ENCODE measurements at places on chromosomes 4 and X.

DNA sequence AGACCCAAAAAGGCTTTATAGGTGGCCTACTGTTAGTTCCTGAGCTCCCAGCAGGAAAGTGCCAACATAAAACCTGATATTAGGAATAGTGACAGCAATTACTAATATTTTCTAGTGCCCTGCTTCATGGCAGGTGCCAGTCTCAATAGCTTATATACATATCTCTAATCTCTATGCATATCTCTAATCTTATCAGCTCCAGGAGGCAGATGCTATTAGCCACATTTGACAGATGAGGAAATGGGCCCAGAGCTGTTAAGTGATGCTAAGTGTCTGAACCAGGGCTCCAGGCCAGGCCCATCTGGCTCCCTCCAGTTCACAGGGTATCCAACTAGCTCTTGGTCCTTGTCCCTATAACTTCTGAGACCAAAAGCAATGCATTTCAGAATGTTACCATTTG lies 142.5 kb downstream of the CHIC2 start:
- DNase-seq, result no peak

DNA sequence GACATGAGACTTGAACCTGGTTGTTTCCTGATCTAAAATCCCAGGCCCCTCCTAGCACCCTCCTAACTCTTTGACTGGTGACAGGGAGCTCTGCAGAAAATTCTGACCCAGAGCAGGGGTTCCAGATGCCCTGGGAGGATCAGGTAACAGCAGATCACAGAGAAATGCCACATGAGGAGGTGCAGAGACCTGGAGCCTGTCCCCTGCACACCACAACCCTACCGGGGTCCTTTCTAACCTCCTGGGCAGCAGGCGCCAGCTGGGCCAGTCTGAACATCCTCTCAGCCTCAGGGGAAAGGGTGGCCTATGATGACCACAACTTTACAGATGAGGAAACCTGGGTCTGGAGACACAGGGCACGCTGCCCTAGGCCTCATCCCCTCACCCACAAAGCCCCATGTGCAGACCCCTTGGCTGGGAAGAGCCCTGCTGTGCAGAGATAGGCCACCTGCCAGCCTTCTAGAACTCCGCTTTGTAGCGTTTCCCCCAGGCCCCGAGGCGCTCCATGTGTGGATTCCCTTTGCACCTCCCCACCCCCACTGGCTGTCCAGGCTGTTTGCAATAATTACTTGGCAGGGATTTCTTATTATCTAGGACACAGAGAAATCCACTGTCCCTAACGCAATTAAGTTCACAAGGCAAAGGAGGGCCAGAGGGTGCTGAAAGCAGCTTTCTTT lies 36.5 kb downstream of the WDR1 start:
- no peak for DNase-seq

- no peak for DNase-seq
These were observed 791 bp downstream of the GUCY1B1 start for GRCh38 chr4:155759372-155760252.

DNA sequence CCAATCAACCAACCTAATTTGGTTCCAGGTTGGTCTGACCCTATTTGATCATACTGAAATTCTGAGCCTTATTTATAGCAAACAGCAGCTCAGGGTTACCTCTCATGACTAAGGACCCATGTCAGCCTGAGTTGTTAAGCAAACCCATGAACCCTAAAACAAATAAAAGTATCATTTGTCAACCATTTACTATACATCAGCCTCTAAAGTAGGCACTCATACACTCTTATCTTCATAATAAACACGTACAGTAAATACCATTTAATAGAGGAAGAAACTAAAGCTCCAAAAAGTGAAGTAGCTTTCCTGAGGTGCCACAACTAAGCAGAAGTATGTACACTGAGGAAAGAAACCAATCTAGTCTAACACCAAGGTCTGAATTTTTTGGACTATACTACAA lies 25.2 kb downstream of the MANBA start:
- DNase-seq, result no peak

DNA sequence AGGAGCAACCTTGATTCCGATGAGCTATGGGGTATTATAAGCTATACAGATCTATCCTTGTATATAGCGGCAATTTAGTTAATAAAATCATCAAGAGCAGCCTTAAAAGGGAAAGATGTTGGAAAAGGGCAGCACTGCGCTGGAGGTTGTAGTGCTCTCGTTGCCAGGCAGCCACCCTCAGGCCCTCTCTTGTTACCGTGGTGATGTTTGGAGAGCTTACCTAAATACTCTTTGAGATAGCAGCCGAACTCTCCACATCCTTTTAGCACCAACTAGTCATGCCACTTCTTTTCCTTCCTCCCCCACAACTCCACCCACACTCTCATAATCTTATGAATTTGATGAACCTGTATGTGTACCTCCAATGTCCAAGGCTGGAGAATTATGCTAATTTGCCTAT lies 3.8 kb upstream of the RADX start:
- DNase-seq, result no peak

DNA sequence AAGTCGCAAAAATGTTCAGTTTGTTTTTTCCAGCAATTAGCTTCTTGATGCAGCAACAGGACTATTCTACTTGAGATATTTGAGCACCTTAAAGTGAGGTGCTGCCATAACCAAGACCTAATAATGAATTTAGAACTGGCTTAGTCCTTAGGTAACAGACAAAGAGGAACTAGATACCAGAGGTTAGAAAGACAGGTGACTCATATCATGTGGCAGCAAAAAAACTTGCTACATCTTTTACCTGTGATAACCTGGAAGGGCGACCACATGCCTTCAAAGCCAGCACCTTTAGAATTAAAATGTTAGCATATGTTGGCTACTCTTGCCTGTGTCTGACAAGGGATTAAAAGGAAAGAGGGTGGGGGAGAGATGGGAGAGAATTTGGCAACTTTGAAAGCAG lies 90.4 kb downstream of the ARHGAP6 start:
- DNase-seq, result no peak

GRCh38 chrX:13381514-13381913 lies 61.7 kb upstream of the ATXN3L start:
- DNase-seq, result no peak

DNA sequence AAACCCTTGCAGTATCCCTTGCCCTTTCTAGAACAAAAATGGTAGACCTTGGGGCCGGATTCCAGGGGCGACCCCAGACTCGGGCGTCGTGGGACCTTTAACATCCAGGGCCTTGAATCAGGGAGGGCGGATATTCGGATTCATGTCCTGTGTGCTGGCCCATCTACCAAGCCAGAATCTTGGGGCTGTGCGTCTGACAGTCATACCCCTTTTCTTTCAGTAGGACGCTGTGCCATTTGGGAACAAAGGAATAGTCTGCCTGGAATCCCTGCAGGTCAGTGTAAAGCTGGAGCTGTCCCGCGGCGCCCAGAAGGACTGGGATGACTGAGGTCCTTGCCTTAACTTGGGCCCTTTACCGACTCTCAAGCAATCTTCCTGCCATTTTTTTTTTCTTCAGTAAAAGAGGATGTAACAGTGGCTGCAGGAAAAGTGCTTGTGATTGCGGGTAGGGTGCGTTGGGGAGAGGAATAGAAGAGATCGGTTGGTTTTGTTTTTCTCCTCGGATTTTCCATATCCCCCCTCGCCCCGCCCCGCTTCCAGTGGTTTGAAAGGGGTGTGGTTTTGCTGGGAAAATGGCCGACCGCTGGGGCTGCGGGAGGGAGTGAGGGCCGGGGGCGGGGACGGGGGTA lies 518 bp downstream of the ARMCX1 start:
- DNase-seq, result no peak

GRCh38 chr4:18734405-18734804 lies 712.9 kb upstream of the LCORL start:
- DNase-seq, result no peak
